ENCODE measurements at places on chromosomes 1 and 21. TPM values are rescaled to one million over a fixed set of nuclear protein-coding genes. Genes with fewer than 3 reads are reported as not detected.

The NBPF10 gene
- total RNA-seq = 2.7 TPM

The KTI12 gene
- total RNA-seq = 17.9 TPM

The PDE4B gene
- total RNA-seq = 86.3 TPM

The MFAP2 gene
- not detected for total RNA-seq

All from T-cell (primary cell).